ENCODE measurements at places on chromosomes 2 and 18.

DNA sequence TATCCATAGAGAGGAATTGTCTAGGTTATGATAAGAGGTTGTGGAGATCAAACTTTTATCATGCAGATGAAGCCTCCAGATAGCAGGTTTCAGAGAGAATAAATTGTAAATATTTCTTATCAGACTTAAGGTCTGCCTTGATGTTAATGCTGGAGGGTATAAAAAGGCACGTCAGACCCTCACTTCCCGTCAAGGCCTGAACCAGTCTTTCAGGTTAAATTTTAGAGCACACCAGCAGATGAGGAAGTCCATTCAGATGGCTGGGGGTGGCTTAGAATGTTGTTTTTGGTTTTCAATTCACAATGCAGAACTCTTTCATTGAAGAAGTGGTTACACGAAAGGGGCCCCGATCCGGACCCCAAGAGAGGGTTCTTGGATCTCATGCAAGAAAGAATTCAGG lies 144.4 kb upstream of the FBXO11 start:
- no peak for DNase-seq

DNA sequence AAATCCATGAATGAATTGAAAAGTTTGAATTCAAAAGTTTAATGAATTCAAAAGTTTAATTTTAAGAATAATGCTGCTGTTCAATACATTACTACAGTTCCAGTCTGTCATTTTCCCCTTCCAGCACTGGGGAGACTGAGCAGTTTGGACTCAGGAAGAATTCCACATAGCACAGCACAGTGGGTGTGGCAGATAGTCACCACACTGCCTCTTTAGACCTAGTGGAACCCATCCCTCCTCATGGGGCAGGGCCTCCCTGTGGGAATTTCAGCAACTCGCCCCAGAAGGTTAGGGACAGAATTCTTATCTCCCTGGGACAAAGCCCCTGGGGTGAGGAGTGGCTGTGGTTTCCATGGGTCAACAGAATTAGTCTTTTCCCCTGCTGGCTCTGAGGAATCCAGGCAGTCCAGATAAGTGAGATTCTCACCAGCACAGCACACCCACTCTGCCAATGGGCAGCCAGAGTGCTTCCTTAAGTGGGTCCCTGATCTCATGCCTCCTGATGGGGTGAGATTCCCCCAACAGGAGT lies 442.0 kb upstream of the SYT4 start:
- DNase-seq = no peak

DNA sequence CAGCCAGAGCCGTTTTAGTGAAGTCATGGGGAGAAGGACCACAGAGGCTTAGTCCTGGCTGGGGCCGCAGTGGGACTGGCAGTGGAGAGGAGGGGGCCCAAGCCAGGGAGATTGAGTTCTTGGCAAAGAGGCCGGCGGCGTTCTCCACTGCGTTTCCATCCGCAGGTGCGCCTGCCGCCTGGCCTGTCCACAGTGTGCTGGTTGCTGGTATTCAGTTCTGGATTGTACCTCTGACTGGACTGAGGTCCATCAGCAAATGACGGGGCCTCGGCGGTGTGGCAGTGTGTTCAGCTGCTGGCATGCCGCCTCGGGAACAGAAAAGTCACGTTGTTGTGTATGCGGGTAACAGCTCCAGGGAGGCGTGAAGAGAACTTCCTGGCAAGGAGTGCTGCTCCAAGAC lies 36.8 kb downstream of the LRRFIP1 start:
- no peak for DNase-seq

DNA sequence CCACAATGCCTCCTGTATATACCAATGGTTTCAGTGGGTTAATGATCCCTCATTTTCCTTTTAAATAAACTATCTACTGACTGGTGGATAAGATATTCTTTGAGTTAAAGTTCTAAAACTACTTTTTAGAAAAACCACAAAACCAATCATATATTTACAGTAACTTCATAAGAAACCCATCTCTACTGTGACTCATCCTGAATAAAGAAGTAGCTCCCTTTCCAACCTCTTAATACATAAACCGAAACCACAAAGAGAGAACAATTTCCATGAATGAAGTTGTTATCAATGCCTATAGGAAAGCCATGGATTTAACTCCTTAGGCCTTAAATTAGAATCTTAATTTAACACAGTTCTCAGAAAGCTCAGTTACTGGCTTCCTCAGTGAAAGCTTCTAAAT lies 227.0 kb upstream of the SMAD7 start:
- no peak for DNase-seq

DNA sequence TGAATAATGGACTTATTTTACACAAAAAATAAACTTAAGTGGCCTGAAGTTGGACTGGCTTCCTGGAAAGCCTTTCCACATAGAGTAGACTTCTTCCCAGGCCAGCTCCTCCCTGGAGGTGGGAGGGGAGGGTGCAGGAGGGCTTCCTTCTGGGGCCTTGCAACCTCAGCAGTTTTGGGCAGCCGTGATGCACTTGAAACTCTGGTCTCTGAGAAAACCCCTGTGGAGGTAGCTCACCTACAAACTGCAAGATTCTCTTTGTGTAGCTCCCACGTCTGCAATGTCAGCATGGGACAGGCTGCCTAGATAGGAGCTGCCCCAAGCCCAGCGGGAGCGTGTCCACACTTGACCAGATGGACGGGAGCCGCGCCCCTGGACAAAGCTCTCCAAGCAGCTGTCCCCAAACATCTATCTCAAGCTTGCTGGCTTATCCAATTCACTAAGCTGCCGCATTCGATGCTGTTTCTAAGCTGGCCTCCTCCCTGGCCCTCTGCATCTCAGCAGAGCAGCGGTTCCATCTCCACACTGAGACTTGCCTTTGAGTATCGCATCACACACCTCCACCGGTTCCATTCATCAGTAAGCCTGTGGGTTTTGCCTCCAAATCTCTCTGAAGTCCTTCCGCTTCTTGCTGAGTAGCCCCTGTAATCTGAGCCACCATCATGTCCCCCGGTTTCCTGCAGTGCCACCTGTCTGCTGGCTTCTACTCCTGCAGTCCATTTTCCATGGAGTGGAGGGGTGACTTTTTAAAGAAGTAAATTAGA lies 1.6 kb upstream of the LPIN1 start:
- DNase-seq = no peak

Data from stimulated activated CD8-positive, alpha-beta memory T cell treated with anti-CD3 and anti-CD28 coated beads, Interleukin-15, amount 100 ng/mL, for 48 hours (primary cell).